ENCODE measurements at places on chromosomes 12 and 14. TPM values are rescaled to one million over a fixed set of nuclear protein-coding genes. Genes with fewer than 3 reads are reported as not detected.

GRCh38 chr12:67916266-67916970, 72.8 kb upstream of the IFNG-AS1 start:
- DNase-seq = no peak
- H3K36me3 ChIP-seq = no peaks in the 10 kb centered on the region
- no peaks in the 10 kb centered on the region for H3K4me1 ChIP-seq
- no peak overlapping the region for H3K27ac ChIP-seq
- no peak overlapping the region for H3K4me3 ChIP-seq

DNA sequence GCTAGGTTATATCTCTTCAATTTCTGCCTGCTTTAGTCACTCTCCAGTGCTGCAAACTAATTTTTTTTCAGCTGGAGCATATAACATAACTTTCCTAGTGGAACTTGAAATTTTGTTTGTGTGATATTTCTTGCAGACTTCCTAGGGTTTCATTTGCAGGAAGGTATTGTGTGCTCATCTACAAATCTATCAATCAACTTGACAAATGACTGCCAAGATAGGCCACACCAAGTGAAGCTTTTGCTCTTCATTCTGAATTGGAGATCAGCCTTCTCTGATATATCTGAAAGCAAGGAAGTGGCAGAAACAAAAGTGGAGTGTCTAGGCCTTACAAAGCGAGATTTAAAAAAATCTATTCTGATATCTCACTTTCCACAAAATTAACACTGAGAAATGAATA, 551.1 kb upstream of the LRFN5 start:
- no peaks in the 10 kb centered on the region for H3K36me3 ChIP-seq
- no peak overlapping the region for H3K4me3 ChIP-seq
- H3K4me1 ChIP-seq = no peaks in the 10 kb centered on the region

DNA sequence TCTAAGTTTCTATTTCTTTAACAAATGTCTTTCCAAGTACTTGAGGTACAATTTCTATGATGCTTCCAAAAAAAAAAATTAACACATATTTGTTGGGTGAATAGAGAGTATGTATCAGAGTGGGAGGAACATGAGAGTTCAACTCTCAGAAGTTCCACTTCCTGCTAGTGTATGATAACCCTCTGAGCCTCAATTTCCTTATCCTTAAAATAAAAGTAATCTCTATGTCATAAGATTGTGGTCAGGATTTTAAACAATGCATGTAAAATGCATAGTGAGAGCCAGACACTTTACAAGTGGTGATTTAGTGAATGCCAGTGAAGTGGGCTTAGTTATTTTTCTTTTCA, 270.3 kb upstream of the AMIGO2 start:
- no peaks in the 10 kb centered on the region for H3K27me3 ChIP-seq
- H3K36me3 ChIP-seq = no peaks in the 10 kb centered on the region
- H3K4me3 ChIP-seq = no peak overlapping the region
- no peak for DNase-seq
- no peaks in the 10 kb centered on the region for H3K4me1 ChIP-seq

DNA sequence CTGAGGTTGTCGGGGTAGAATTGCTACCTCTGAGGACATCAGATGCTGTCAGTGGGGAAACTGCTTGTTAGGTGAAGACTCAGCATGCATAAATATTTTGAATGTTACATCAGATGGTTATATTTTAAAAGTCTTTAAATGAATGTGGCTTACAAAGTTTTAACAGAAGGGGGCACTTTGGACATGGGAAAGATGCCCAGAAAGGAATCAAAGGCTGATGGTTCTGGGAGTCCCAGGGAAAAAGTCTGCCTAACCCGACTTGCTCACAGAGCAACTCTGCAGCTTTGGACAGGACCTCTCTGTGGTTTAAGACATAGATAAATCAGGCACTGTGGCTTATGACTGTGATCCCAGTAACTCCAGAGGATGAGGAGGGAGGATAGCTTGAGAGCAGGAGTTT, 474.9 kb downstream of the ATP23 start:
- H3K36me3 ChIP-seq = no peaks in the 10 kb centered on the region
- no peaks in the 10 kb centered on the region for H3K27me3 ChIP-seq
- H3K4me3 ChIP-seq = no peak overlapping the region
- H3K27ac ChIP-seq = no peak overlapping the region
- no peaks in the 10 kb centered on the region for H3K4me1 ChIP-seq

GRCh38 chr12:49375406-49375805, 8.1 kb downstream of the SPATS2 start:
- H3K27ac ChIP-seq = no peak overlapping the region
- H3K4me1 ChIP-seq = no peaks in the 10 kb centered on the region
- H3K36me3 ChIP-seq = no peaks in the 10 kb centered on the region

DNA sequence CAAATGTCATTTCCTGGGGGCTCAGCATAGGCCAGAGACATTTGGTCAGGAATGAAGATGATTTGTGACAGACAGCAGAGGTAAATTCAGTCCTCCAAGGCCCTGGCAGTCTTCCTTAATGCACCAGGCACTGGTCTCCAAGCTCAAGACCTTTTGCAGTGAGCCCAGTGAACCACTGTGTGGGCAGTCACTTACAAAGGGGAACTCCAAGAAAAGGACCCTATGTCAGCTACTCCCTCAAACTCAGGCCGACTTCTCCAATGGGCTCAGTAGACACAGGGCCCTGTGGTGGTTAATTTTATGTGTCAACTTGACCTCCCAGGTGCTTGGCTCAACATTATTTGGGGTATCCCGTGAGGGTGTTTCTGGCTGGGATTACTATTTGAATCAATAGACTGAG, 29.3 kb upstream of the PLEK2 start:
- no peaks in the 10 kb centered on the region for H3K36me3 ChIP-seq
- H3K4me1 ChIP-seq = no peaks in the 10 kb centered on the region
- H3K27me3 ChIP-seq = no peaks in the 10 kb centered on the region

- no peak overlapping the region for H3K4me3 ChIP-seq
- no peaks in the 10 kb centered on the region for H3K27me3 ChIP-seq
- DNase-seq = no peak
- H3K4me1 ChIP-seq = no peaks in the 10 kb centered on the region
- peaks cover 82% of the 10 kb centered on the region for H3K36me3 ChIP-seq
These were observed 40.6 kb downstream of the IL31 start for GRCh38 chr12:122133192-122133950.

DNA sequence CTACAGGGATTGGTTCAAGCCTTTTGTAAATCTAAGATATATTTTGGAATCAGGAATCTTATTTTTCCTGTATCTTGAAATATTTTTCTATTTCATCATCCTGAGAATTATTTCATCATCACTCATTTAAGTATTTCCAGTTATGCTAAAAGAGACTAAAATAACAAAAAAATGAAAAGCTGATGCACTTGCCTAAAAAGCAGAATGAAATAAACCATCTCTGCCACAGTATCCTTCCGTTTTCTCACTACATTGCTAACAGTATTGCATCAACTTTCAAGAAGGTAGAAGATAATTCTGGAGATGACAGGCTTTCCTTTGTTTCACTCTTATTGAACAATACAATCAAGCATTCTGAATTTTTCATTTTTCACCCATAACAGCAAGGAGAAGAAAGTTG, 31.1 kb upstream of the EIF5 start:
- no peaks in the 10 kb centered on the region for H3K4me1 ChIP-seq
- no peak for DNase-seq
- no peaks in the 10 kb centered on the region for H3K36me3 ChIP-seq
- no peaks in the 10 kb centered on the region for H3K27me3 ChIP-seq

GRCh38 chr12:103279444-103279843, 216.3 kb downstream of the C12orf42 start:
- no peaks in the 10 kb centered on the region for H3K36me3 ChIP-seq
- H3K27ac ChIP-seq = no peak overlapping the region
- H3K27me3 ChIP-seq = no peaks in the 10 kb centered on the region
- DNase-seq = no peak
- no peaks in the 10 kb centered on the region for H3K4me1 ChIP-seq
- no peak overlapping the region for H3K4me3 ChIP-seq

- no peaks in the 10 kb centered on the region for H3K36me3 ChIP-seq
- DNase-seq = no peak
- no peaks in the 10 kb centered on the region for H3K4me1 ChIP-seq
- no peak overlapping the region for H3K4me3 ChIP-seq
- H3K27me3 ChIP-seq = no peaks in the 10 kb centered on the region
These were observed 128.1 kb upstream of the ARID2 start for GRCh38 chr12:45601390-45601789.

- peak overlapping the region; percentile 73 for H3K27ac ChIP-seq
- DNase-seq = no peak
- no peaks in the 10 kb centered on the region for H3K36me3 ChIP-seq
- H3K27me3 ChIP-seq = no peaks in the 10 kb centered on the region
These were observed 105.0 kb downstream of the PPP2R5E start for GRCh38 chr14:63438065-63438757.

DNA sequence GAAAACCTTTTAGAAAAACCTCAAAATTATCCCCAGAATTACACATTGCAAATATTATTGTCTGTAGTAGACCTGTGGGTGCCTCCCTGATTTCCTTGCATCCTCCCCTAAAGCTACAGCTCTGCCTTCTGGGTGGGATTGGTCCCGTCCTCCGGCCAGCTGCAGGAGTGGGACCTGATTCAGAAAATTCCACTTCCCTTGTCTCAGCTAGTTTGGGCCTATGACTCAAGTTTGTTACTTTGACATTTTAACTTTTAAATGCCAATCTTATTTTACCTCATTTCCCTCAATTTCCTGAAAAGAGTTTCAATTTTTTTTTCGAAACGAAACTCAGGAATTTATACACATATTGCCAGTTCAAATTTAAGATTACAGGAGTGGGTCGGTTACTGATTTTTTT, 13.2 kb upstream of the SLC41A2 start:
- H3K4me1 ChIP-seq = no peaks in the 10 kb centered on the region
- H3K36me3 ChIP-seq = no peaks in the 10 kb centered on the region
- no peak overlapping the region for H3K4me3 ChIP-seq
- no peak for DNase-seq

DNA sequence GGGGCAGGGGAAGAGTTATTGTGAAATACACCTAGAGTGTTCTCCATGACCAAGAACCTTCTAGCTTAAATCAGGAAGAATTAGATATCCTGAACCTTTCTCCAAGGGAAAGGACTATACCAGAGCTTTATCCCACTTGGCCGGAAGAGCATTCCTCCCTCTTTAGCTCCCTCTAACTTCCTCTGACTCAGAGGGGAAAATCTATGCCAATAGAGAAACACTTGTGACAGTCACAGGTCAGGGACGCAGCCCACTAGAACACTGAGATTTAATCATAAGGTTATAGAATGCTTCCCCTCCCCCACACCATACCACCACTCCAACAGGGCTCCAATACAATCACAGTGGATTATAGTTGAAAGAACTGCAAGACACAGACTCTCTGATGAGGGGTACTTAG, 55.4 kb upstream of the RFX4 start:
- no peaks in the 10 kb centered on the region for H3K27me3 ChIP-seq
- DNase-seq = no peak
- H3K4me3 ChIP-seq = no peak overlapping the region
- no peak overlapping the region for H3K27ac ChIP-seq
- H3K4me1 ChIP-seq = no peaks in the 10 kb centered on the region

DNA sequence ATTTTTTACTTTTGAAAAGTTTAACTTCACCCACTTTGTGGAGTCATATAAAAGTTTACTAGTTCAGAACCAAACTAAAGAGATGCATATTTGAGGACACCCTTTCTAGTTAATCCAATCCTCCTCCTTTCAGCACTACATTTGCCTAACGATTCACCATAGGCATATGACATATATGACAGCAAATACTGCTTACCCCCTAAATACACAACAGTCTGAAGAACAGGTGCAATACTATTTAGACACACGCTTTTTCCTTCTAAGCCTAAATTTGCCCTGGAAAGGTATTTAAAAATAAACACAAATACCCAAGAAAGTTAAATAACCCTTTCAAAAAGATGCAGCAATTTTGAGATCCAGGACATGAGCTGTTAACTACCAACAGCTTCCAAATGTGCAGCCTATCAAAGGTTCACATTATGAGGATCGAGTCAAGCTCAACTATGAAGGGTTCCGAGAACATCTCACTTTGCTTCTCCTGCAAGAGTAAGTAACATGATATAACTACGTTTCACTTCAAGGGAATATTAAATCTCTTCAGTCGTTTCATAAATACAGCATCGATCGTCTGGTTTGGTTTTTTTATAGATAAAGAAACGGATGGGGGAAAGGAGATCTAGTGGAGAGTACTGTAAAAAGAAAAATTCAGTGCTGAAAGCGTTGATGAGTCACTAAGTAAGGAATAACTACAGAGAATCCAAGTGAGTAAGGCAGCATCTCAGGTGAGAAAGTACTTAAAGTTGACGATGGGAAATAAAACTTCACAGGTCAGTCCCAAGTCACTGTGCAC, 677 bp upstream of the AP4S1 start:
- H3K4me3 ChIP-seq = peak overlapping the region; percentile 78
- no peaks in the 10 kb centered on the region for H3K27me3 ChIP-seq
- H3K4me1 ChIP-seq = peaks cover 22% of the 10 kb centered on the region
- H3K27ac ChIP-seq = peak overlapping the region; percentile 97

DNA sequence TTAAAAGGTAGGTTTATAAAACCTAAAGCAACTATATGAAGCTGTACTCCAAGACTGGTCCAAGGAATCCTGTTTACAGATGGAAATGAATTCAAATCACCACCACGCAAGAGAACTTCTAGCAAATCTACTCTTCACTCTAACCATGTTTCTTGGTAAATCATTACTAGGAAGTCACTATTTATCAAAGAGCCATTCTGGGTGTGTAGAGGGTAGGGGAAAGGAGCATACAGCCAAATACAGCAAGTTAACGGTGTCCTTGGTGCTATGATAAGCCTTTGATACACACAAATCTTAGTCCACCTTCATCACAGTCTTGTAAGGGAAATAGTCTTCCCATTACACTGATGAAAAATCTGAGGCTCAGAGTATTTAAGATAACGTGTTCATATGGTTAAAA, 16.8 kb downstream of the NIN start:
- no peak overlapping the region for H3K27ac ChIP-seq
- no peak overlapping the region for H3K4me3 ChIP-seq
- H3K27me3 ChIP-seq = no peaks in the 10 kb centered on the region
- DNase-seq = no peak
- H3K4me1 ChIP-seq = peaks cover 16% of the 10 kb centered on the region

GRCh38 chr14:50806241-50806933, 24.6 kb downstream of the NIN start:
- H3K36me3 ChIP-seq = no peaks in the 10 kb centered on the region
- H3K4me1 ChIP-seq = no peaks in the 10 kb centered on the region
- H3K4me3 ChIP-seq = no peak overlapping the region
- H3K27ac ChIP-seq = no peak overlapping the region
- no peak for DNase-seq

GRCh38 chr12:121128908-121129810, 3.5 kb upstream of the P2RX7 start:
- DNase-seq = peak; percentile 90
- H3K27me3 ChIP-seq = no peaks in the 10 kb centered on the region
- H3K4me3 ChIP-seq = no peak overlapping the region
- H3K4me1 ChIP-seq = peaks cover 28% of the 10 kb centered on the region

- H3K27ac ChIP-seq = peak overlapping the region; percentile 9
- no peak for DNase-seq
- H3K4me1 ChIP-seq = peaks cover 22% of the 10 kb centered on the region
- H3K36me3 ChIP-seq = no peaks in the 10 kb centered on the region
- no peak overlapping the region for H3K4me3 ChIP-seq
These were observed 33.6 kb upstream of the HIF1A start for GRCh38 chr14:61661471-61662400.

OR5AU1 gene
- total RNA-seq = not detected

DNAI7 gene
- total RNA-seq = 0.49 TPM

RND1 gene
- 7.1 TPM for total RNA-seq

MYO1H gene
- total RNA-seq = 0.64 TPM

CHD8 gene
- total RNA-seq = 72.6 TPM

ACOT4 gene
- 4.5 TPM for total RNA-seq

GPR68 gene
- 6.3 TPM for total RNA-seq

HELB gene
- total RNA-seq = 6.9 TPM

Data from upper lobe of right lung (tissue), 1 donor.